Activated T-cell treated with anti-CD3 and anti-CD28 coated beads, Interleukin-2, amount 50 U/mL, for 4 hours (primary cell): ENCODE measurements at places on chromosomes 3 and 15. TPM values are rescaled to one million over a fixed set of nuclear protein-coding genes. Genes with fewer than 3 reads are reported as not detected.

DNA sequence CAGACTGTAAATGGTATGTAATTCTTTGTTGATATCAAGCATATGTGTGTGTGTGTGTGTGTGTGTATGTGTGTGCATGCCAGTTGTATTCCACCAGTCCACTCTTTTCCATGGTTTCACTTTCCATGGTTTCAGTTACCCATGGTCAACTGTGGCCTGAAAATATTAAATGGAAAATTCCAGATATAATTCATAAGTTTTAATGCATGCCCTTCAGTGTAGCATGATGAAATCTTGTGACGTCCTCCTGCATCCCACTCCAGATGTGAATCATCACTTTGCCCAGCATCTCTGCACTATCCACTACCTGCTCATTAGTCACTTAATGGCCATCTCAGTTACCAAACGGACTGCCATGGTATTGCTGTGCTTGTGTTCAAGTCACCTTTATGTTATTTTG, 215.9 kb downstream of the GBE1 start:
- DNase-seq: no peak

- no peak for DNase-seq
Observed at GRCh38 chr3:141286856-141287255, 55.2 kb downstream of the PXYLP1 start.

DNA sequence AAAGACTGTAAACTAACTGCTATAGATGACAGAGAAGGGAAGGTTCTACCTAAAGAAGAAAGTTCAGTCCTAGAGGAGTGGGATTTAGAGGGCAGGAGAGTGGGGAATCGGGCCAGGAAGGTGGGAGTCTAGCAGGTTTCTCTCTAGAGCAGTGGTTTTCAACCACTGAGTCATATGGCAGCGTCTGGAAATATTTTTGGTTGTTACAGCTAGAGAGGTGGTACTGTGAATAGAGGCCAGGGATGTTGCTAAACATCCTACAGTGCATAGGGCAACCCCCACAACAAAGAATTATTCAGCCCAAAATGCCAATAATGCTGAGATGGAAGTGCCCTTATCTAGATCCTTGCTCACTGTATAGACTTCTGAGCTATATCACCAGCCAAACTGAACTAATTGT, 28.7 kb downstream of the ATP1B3 start:
- no peak for DNase-seq

GRCh38 chr3:25043177-25043576, 384.9 kb upstream of the RARB start:
- no peak for DNase-seq

DNA sequence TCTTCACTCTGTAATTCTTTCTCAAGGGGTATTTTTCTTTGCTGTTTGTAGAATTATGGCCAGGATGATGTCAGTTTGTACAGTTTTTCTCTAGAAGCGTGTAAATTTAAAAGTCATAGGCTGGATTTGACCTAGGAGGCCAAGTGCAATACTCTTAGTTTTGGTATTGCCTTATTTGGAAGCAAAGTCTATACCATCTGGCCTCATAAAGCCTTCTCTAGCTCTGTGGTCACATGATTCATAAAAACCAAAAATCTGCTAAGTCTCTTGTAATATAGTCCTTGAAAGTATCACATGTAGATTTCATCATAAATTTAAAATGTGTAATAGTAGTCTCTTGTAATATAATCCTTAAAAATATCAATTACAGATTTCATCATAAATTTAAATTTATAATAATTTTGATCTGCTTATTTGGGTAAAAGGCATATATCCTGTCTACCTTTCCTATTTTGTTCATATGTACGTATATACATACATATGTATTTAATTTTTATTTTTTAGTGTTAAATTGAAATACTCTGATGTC, 25.6 kb downstream of the TEX9 start:
- DNase-seq: no peak

DNA sequence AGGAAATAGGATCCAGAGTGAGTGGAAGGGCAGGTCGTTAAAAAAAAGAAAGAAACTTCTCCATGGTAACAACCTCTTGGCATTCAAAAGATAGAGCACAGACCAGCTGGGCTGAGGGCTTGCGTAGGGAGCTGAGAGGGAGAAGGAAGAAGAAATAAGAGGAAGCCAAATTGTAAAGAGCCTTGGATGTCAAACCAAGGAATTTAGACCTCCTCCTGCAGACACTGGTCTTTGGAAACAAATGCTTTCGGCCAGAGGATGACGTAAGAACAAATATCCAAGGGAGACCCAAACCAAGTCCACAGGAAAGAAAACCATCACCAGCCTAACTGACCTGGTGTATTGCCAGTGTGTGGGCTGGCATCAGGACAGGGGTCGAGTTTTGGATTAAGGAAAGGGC, 155.2 kb downstream of the UACA start:
- DNase-seq: no peak

GRCh38 chr3:95350049-95350448, 1287.2 kb downstream of the NSUN3 start:
- no peak for DNase-seq

- no peak for DNase-seq
Observed at GRCh38 chr15:52080031-52080430, 32.5 kb downstream of the BCL2L10 start.

The CYP8B1 gene
- total RNA-seq: 0.05 TPM

The AP3B2 gene
- 0.18 TPM for total RNA-seq

The RPP25 gene
- total RNA-seq: 13.3 TPM

The UQCC5 gene
- total RNA-seq: 22.8 TPM

The STX19 gene
- total RNA-seq: not detected
